ENCODE measurements at places on chromosomes 5 and 9.

GRCh38 chr9:121924700-121925099, 168.4 kb downstream of the TTLL11 start:
- no peak for DNase-seq

- DNase-seq, result no peak
Observed at GRCh38 chr9:137575716-137576411, 2.9 kb downstream of the DPH7 start.

GRCh38 chr9:91253488-91253887, 108.2 kb downstream of the AUH start:
- peak; percentile 42 for DNase-seq

GRCh38 chr5:151779531-151780125, 7.9 kb downstream of the G3BP1 start:
- DNase-seq, result no peak

DNA sequence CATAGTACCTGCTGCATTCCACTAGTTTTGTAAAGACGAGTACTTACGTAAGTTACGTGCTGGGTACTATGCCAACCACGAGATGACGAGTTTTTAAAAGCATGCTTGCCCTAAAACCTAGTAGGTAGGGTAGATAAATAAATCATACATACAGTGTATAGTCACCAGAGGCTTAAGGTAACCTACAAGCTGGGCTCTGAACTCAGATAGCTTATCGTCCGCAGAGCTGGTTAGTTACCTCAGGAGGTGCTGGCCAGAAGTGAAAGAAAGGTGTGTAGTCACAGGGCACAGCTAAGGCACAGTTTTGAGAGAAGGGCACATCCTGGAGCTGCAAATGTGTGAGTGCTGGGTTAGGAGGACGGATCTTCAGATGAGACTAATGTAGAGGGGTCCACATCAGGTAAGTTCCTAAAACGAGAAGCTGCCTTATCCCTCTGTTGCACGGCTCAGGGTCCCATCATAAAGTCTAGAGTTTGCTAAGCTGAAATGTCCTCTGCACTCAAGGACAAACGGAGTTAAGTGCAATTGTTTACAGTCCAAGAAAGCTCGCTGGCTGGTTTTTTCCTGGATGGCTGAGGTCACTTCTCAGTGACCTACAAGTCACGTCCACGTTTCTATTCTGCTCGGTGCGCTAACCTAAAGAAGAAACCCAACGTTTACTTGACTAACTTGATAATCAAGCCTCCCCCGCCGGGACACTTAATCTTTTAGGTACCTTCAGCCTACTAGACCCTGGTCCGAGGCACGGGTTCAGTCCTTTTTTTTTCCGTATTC, 1.1 kb upstream of the SNX24 start:
- peak; percentile 27 for DNase-seq

GRCh38 chr9:133429641-133430161, 7.5 kb downstream of the ADAMTS13 start:
- DNase-seq, result no peak

DNA sequence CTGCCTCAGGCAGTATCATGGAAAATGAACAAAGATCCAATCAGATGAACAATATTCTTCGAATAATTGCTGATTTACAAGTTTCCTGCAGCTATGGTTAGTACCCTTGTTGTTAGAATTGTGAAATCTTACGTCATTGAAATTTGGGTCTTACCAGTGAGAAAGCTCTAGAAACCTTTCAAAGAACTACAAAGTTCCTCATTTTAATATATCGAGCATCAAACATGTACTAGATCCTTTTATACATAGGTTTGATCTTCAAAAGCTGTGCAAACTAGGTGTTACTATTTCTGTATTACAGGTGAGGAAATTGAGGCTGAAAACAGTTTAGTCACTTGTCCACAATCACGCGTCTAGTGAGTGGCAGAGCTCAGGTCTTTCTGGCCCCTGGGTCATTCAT, 43.7 kb upstream of the ANGPTL2 start:
- peak; percentile 58 for DNase-seq

- no peak for DNase-seq
Observed at GRCh38 chr5:909086-909485, 16.4 kb downstream of the TRIP13 start.

- DNase-seq, result peak; percentile 48
Observed at GRCh38 chr5:40679913-40680681, at the start of gene PTGER4. Gene PTGER4 (plus strand): TSS chr5:40679915. CDS start chr5:40680994, 1,079 bp downstream.

All from NB4 (cell line).